ENCODE measurements at places on chromosomes 16 and 17.

DNA sequence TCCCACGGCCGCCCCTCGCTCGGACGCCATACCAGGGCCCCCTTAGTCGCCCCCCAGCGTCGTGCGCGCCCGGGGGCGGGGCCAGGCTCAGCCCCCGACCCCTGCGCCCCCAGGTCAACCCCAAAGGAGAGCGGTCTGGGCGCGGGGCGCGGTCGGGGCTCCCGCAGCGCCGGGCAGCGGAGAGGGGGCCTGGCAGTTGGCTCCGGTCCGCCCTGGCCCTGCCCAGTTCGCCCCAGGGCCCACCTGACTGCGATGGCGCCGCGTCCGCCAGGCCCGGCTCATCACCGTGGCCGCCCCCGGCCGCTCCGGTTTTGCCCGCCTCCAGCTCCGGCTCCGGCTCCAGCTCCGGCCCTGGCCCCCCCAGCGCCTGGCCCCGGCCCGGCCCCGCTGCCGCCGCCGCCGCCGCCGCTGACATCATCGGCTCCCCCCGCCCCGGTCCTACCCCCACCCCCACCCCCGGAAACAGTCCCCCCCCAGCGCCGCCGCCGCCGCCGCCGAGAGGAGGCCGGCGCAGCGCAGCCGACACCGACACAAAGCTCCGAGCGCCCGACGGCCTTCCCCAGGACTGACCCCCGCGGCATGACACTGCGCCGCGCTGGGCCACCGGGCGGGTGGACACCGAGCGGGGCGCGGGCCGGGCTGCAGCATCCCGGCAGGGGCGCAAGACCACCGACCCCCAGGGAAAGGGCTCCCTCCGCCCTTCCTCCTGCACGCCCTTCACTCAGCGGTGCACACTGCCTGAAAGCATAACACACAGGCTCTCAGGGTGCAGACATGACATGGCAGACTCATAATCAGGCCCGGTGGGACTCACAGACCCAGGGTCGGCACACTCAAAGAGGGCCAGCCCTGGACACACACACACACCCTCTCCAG, at the start of gene ZBTB4:
TSS of gene ZBTB4 (minus strand) at position 419 of the 876 bp plus-strand sequence. CDS start 12,830 bp downstream, outside the sequence.
- DNase-seq: no peak

DNA sequence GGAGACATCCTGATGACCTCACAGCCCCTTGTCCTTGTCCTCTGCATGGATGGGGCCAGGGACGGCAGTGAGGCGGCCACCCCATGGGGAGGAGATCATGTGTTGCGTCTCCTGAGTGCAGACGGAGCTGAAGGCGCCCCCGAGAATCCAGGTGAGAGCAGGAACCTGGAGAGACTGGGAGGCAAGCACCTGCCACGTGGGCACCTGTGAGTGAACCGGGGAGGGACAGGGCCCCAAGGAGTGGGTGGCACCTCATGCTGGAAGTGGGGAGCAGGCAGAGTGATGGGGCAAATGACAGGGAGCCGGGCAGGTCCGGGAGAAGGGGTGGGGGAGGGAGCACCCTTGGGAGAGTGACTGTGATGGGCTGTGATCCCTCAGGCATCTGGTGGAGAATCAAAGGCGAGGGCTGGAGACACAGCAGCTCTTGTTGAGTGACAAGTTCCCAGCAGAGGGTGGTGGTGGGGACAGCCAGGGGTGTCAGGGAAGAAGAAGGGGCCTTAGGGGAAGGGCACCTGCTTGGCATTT, 174.3 kb upstream of the CHMP6 start:
- no peak for DNase-seq

- DNase-seq: no peak
Measured at GRCh38 chr17:55883149-55883548, 132.3 kb downstream of the PCTP start.

GRCh38 chr16:5035909-5036227, 2.1 kb upstream of the NAGPA start:
- DNase-seq: no peak

GRCh38 chr16:28986492-28986891, 1.6 kb downstream of the LAT start:
- DNase-seq: no peak

DNA sequence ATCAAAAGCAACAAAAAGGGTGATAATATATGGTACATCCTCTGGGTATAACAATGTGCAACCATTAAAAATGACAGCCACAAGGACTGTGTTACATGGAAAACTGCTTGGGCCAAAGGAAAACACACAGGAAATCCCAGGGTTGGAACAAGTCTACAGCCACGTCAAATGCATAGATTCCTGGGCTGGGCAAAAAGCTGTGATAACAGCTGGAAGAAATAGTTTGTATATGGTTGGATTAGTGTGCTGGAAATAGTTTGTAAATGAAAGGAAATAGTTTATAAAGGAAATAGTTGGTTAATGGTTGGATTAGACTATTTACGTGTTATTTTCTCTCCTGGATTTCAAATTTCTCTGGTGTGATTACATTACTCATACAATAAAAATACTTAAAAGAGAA, 2.6 kb downstream of the HSD17B2 start:
- DNase-seq: no peak

- DNase-seq: no peak
Measured at GRCh38 chr17:67266496-67266895, 21.5 kb upstream of the HELZ start.

GRCh38 chr17:62643496-62643895, 16.0 kb downstream of the MRC2 start:
- DNase-seq: no peak

DNA sequence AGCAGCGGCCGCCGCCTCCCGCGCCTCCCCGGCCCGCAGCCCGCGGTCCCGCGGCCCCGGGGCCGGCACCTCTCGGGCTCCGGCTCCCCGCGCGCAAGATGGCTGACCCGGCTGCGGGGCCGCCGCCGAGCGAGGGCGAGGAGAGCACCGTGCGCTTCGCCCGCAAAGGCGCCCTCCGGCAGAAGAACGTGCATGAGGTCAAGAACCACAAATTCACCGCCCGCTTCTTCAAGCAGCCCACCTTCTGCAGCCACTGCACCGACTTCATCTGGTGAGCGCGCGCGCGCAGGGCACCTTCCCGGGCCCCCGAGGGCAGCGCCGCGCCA, 258 bp downstream of the PRKCB start:
- DNase-seq: no peak

DNA sequence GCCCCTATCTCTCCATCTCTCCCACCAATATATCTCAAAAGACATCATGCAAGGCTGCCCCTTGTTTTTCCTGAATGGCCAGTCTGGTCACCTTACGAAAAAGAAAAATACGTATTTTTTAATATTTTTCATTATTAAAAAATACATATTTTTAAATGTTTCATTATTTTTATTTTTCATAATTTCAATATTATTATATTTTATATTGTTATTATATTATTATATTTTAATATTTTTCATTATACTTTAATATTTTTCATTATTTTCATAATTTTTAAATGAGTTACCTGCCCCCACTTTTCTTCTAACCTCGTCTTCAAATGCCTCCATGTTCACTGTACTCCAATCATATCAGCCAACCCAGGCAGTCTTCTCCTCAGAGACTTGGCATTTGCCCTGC, 116.0 kb upstream of the ERCC4 start:
- no peak for DNase-seq

DNA sequence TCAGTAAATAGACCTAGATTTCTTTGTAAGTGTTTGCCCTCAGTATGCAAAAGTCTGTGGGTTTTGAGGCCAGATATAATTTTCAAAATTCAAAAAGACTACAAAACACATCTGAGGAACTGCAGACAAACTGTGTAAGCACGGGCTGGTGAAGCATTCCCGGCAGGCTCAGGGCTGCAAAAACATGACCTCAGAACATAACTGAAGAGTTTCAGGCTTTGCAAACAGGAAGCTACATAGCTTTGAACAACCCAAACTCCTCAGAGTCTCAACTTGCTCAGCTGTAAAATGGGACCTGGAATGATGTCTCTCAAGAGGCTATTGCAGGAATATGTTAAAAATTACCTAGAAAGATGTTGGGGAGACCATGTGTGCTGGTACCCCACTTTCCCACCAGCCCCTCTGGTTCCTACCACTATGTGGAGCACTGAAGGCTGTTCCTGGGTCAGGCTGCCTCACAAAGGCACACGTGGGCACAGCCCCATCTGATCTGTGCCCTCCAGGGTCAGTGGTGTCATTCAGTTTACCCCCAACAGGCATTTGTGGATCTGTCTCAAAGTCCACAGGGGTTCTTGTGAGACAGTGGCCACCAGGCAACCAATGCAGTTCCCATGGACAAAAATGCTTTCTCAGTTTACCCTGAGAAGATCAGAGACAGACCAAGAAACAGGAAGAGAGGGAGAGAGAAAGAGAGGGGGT, 72.9 kb downstream of the CREBBP start:
- no peak for DNase-seq

GRCh38 chr16:89117227-89117974, 23.7 kb downstream of the ACSF3 start:
- no peak for DNase-seq

DNA sequence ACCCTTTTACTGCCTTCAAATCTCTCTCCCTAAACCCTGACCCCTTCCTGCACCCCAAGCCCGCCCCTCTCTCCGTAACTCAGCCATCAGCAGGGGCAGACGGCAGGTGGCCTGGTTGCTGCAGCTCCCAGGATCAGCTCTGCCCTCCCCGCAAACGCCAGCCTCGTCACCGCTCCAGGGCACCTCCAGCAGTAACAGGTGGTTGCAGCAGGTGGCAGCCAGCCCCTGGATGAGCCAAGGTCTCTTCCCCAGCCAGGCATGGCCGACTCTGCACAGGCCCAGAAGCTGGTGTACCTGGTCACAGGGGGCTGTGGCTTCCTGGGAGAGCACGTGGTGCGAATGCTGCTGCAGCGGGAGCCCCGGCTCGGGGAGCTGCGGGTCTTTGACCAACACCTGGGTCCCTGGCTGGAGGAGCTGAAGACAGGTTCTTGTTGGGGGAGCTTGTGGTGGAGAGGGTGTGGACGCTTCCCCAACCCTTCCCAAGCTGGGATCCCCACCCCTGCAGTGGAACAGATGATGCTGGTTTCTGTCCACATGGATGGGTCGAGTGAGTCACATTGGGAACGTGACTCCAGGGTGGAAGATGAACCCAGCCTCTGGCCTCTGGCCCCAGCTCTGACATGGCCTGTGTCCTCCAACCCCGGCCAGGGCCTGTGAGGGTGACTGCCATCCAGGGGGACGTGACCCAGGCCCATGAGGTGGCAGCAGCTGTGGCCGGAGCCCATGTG, 558 bp downstream of the HSD3B7 start:
- DNase-seq: peak; percentile 70

DNA sequence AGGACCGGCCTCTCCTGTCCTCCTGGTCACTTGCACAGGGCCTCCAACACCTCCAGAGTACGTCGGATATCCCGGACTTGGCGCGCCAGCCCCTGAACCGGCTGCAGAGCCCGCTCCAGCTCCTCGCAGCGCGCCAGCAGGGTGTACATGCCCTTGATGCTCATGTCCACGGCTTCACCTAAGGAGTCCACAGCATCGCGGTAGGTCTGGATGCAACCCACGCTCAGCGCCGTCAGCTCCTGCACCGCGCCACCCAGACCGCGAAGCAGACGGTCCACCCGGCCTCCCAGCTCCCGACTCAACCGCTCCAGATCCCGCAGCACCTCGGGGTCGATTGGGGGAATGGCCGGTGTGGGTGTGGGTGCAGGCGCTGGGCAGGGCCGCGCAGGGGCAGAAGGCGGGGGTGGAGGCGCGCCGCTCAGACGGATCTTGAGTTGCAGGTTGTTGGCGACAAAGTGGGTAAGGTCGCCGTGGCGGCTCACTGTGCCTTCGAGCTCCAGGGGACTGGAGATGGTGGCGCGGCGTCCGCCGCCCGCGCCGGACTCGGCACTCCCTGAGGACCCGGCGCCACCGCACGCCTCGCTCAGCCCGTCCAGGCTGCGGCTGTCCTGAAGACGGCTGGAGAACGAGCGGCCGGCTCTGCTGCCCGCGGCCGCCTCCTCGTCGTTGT, 804 bp downstream of the BORCS6 start:
- DNase-seq: no peak

GRCh38 chr17:43171586-43172487, 823 bp downstream of the NBR1 start:
- DNase-seq: peak; percentile 56

- no peak for DNase-seq
Measured at GRCh38 chr16:4612474-4612931, 2.2 kb downstream of the UBALD1 start.

GRCh38 chr17:3596804-3597464, 12.3 kb downstream of the TRPV1 start:
- DNase-seq: no peak

DNA sequence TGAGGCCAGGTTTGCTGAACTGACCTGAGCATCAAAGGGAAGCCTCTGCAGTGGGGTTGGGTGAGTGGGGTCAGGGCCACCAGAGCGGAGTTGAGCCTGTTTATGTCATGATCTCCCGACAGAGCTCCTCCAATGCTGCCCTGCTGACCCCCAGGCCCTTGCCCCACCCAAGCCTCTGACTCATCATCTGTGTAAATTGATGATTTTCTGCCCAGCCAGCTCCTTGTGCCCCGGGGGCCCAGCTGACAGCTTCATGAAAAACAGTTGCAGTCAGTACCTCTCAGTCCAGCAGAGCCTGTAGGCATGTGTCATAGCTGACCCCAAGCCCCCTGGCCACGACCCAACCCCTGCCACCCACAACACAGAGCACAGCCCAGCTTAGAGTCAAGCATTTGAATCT, 134.9 kb downstream of the CCT6B start:
- no peak for DNase-seq

GRCh38 chr17:72526769-72527168, 405.9 kb downstream of the SOX9 start:
- DNase-seq: no peak

- no peak for DNase-seq
Measured at GRCh38 chr16:12539185-12539929, 264.3 kb downstream of the CPPED1 start.

- no peak for DNase-seq
Measured at GRCh38 chr16:49875806-49876715, 20.1 kb upstream of the ZNF423 start.

- DNase-seq: no peak
Measured at GRCh38 chr17:47718634-47719405, 14.2 kb upstream of the TBX21 start.

GRCh38 chr17:17503566-17504130, 7.5 kb upstream of the RASD1 start:
- peak; percentile 26 for DNase-seq

DNA sequence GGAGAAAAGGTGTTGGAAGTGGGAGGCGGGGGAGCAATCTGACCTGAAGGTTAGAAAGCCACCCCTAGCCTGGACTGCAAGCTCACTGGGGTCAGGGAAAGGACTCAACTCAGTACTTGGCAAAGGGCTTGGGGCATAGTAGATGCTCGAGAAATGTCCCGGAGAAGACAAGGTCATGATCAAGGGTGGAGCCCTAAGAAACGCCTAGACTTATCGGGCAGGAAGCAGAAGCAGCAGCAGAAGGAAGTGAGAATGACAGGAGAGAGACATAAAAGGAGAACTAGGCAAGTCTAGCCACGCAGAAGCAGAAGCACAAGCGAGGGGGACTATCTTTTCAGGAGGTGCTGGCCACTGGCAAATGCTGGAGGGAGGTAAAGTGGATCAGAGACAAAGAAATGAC, 10.2 kb downstream of the COTL1 start:
- no peak for DNase-seq

- no peak for DNase-seq
Measured at GRCh38 chr17:40564883-40565768, at the start of gene CCR7. CCR7 (minus strand) TSS chr17:40565472; CDS start chr17:40565409, 63 bp downstream.

GRCh38 chr17:78022425-78022824, 63.9 kb downstream of the TNRC6C start:
- no peak for DNase-seq

- DNase-seq: no peak
Measured at GRCh38 chr16:14086477-14086876, 15.4 kb downstream of the MRTFB start.

GRCh38 chr16:57536306-57537193, at the start of gene CCDC102A:
CCDC102A (minus strand) TSS chr16:57536571; CDS start chr16:57529177, 7,394 bp downstream.
- no peak for DNase-seq

All from COR-L47 (cell line).